DMS53 (cell line): ENCODE measurements at places on chromosomes 5 and 9.

GRCh38 chr5:122984425-122984824 lies 52.1 kb downstream of the PPIC start:
- DNase-seq: no peak

- peak; percentile 63 for DNase-seq
Measured at GRCh38 chr9:78236551-78236910, 656 bp downstream of the CEP78 start.

DNA sequence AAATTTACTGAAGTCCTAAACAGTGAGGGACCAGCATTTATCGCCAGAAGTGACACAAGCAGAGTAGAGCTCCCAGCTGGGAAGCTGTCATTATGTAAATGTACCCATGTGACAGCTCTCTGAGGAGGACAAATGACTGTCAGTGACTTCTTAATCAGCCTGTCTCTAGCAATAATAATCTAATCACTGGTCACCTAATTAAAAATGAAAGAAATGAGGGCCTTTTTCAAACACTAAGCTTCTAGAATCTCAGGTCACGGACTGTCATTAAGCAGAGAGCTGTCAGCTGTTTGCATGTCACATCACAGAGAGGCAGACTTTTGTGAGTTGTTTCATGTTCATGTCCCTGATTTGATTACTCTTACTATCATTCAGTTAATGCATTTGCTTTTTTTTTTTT lies 77.9 kb upstream of the FBXL17 start:
- no peak for DNase-seq

DNA sequence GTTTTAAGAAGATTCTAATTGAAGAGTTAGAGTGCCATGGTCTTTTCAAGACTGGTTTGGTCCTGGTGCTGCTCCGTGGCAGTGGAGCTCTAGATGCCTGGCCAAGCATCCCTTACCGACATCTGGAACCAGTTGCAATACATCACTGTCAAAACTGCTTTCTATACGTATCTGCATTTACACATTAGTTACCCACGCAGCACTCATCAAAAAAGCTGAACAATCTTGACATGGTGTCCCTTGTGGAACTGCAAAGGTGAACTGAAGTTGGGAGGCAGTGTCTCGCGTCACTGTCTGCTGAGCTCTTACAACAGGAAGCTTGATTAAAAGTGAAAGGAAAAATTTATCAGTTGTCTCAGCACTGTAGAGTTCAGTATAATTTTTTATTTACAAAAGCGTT lies 82.6 kb downstream of the PBX3 start:
- no peak for DNase-seq

DNA sequence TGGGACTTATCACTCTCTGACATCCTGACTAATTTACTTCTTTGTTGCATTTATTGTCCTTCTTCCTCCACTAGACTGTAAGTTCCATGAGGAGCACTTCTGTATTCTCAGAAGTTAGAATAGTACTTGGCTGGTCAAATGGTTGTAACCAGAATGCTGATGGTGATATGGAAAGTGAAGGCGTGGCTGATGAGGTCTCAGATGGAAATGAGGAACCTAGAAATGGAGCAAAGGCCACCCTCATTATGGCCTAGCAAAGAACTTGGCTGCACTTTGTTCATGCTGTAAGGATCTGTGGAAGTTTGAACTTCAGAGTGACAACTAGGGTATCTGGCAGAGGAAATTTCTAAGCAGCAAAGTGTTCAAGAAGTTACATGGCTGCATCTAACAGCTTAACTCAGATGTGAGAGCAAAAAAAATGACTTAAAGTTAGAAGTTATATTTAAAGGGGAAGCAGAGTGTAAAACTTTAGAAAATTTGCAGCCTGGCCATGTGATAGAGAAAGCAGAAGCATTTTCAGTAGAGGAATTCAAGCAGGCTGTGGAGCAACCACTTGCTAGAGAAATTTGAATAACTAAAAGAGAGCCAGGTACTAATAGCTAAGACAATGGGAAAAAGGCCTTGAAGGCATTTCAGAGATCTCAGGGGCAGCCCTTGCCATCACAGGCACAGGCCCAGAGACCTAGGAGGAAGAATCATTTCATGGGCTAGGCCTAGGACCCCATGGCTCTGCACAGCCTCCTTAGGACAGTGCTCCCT lies 14.9 kb upstream of the SLC22A5 start:
- no peak for DNase-seq

DNA sequence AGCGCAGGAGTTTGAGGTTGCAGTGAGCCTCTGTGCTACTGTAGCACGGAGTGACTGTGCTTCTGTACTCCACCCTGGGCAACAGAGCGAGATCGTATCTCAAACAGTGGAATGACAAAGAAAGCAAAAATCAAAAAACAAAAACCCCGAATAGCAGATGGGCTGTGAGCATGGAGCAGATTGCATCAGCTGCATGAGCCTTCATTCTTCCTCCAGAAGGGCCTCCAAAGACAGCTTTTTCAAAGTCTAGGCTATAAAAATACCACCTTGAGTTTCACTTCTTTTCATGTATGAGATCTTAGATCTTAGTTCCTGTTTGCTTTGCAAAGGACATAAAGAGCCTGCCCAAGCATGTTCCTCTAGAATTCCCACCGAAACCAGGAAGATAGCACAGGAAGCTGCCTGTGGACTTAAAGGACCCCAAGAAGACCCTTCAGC lies 15.0 kb upstream of the HSPB3 start:
- no peak for DNase-seq

GRCh38 chr9:698276-698675 lies 143.2 kb upstream of the DMRT1 start:
- DNase-seq: no peak

- no peak for DNase-seq
Measured at GRCh38 chr5:50574121-50574520, 92.3 kb upstream of the PARP8 start.

GRCh38 chr5:147187099-147187540 lies 47.7 kb upstream of the STK32A start:
- DNase-seq: peak; percentile 50

- DNase-seq: no peak
Measured at GRCh38 chr9:34059281-34059680, 10.6 kb upstream of the UBAP2 start.

DNA sequence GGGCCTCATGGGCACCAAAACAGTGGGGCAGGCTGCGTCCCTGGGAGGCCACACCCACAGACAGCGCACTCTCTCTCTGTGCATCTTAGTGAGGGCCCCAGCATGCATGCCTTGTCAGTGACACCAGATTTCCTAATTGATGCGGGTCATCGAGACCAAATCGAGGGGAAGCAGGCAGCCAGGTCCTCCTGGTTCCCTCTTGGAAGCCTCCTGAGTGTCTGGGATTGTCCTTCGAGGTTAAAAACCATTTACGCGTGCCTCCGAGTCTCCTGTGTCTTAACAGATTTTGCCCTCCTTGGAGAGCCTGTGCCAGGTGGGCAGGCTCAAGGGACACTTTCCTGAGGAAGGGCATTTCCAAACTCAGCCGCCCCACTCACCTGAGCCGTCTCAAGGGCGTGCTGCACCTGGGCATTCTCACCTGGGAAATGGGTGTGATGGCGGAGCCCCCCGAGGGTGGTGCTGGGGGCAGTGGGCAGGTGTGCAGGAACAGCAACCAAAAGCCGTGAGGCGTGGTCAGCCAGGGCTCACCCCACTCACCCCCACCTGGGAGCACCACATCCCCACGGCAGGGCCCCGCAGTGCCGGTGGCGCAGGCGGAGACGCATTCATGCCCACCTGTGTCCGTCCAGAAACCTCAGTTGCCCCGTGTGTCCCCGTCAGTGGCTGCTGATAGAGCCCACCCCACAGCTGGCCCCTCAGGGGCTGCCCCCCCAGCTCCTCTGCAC lies 2.7 kb downstream of the SLC6A19 start:
- no peak for DNase-seq

GRCh38 chr5:137348759-137349158 lies 150.4 kb downstream of the SPOCK1 start:
- no peak for DNase-seq

- DNase-seq: no peak
Measured at GRCh38 chr5:135445306-135445985, 1.7 kb downstream of the DCANP1 start.

GRCh38 chr5:181241393-181241975 lies 2.2 kb downstream of the RACK1 start:
- DNase-seq: no peak

- DNase-seq: peak; percentile 81
Measured at GRCh38 chr5:58080573-58080972, 379.3 kb downstream of the PLK2 start.

- no peak for DNase-seq
Measured at GRCh38 chr5:5986492-5987178, 391.7 kb downstream of the MED10 start.

GRCh38 chr9:73270967-73271721 lies 119.5 kb downstream of the ANXA1 start:
- peak; percentile 75 for DNase-seq

DNA sequence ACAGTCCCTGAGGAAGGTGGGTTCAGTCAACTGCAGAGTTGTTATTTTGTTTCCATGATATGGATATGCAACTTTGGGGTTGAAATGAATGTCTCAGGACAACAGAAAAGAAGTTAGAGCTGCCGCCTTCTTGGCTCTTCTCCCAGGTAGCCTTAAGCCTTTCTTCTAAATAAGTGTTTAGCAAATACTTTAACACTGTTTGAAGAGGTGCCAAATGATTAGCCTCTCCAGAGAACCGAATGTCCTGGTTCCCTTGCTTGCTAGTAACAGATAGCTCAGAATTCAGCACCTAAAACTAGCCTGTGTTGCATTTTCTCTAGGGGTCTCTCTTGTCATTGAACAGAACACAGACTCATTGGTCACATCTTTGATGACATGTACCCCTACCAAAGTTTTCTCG lies 127.7 kb upstream of the PIK3R1 start:
- DNase-seq: no peak

GRCh38 chr9:129901993-129902739 lies 66.9 kb downstream of the USP20 start:
- no peak for DNase-seq

GRCh38 chr5:134139891-134140469 lies 25.5 kb downstream of the TCF7 start:
- no peak for DNase-seq

GRCh38 chr5:142894749-142895148 lies 124.6 kb downstream of the ARHGAP26 start:
- no peak for DNase-seq

DNA sequence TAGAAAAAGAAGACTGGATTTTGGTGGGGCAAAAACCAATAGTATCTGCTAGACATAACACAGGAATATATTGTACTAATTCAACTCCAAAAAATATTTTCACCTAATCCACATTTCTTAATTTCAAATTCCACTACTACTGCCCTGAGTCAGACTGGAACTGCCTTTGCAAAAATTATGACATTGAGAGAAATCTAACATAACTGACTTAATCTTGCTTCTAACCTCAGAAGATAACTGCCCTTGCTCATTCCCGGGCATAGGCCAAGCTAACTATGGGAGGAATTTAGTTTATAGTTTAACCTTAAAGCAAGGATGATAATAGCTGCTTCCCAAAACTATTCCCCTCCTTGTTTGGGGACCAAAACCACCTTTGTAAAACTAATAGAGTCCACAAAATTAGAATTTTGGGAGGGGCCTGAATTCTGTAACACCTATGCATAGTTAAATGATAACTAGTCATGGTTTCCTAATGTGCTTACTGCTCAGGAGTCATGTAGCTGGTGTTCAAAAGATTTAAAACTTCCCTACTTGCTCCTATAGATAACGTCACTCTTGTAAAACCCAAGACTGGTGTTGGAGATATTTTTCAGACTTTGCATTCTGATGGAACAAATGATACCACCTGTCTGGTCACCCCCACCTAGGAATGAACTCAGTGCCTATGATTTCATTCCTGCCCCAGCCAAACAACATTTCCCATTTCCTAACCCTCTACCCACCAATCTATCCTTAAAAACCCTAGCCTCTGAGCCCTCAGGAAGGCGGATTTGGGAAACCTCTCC lies 14.1 kb upstream of the TXN start:
- no peak for DNase-seq

DNA sequence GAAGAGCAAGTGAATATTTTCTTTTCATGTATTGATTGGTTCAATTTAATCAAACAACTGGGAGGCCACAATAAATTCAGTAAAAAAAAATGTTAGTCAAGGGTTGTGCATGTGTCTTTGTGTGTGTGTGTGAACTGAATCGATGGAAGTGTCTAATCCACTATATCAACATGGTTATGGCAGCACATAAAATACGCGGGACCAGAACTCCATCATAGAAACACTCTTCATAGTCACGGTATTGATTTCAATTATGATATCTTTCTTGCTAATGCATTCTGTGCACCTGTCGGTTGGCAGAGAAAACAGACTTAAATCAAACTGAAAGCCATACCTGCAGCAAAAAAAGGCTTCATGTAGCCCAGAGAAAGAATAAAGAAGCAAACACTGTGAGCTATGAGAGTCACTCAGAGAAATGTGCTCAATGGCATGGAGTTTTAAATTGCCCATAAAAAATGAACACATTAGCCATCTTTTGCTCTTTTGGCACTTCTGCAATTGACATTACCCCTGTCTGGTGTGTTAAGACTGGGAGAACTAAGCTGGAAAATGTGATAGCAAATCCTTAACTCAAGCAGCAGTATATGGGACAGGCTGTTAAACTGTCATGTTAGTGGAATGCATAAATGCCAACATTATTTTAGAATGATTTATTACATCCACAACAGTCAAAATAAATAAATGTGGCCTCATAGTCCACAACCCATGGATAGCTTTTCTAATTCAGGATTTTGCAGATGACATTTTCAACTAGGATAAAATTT lies 642.4 kb upstream of the C9orf72 start:
- no peak for DNase-seq

GRCh38 chr5:112793201-112793600 lies 55.5 kb downstream of the APC start:
- DNase-seq: no peak

DNA sequence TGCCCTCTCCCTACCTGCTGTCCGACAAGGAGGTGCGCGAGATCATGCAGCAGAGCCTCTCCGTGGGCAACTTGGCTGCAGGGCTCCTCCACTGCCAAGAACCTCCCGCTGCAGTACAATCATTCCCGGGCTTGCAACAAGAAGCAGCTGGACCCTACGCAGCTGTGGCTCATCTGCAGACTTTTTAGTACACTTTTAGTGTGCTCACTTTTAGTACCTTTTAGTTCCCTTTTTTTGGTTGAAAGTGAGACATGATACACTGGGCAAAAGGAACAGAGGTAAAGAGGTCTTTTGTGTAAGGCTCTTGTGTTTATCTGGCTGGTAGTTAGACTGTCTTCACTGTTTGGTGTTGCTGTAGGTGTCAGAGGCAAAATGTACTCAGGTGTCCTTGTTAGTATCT lies 58.1 kb upstream of the SPTLC1 start:
- no peak for DNase-seq

DNA sequence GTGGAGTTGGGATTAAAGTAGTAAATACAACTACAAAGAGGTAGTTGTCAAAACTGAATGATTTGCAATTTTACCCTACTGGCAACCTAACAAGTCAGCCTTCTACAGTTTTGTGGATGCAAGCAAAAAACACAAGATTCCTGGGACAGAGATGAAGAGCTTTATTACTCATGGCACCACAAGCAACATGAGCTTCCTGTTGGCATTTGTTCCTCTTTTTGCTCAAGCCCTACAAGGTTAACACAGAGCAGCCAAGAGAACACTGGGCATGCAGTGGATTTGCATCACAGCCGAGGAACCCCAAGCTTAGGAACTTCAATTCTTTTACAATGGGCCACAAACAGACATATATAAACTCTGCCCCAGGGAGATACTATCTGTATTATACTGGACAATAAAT lies 28.8 kb upstream of the DMAC1 start:
- no peak for DNase-seq

GRCh38 chr9:16211946-16212345 lies 658.5 kb downstream of the BNC2 start:
- DNase-seq: no peak
